ENCODE measurements at places on chromosomes 12 and 14. TPM values are rescaled to one million over a fixed set of nuclear protein-coding genes. Genes with fewer than 3 reads are reported as not detected.
A peak's percentile ranks its signal among the peaks of the same experiment; 100 is the strongest.

The CLEC2A gene
- polyA plus RNA-seq, result not detected

DNA sequence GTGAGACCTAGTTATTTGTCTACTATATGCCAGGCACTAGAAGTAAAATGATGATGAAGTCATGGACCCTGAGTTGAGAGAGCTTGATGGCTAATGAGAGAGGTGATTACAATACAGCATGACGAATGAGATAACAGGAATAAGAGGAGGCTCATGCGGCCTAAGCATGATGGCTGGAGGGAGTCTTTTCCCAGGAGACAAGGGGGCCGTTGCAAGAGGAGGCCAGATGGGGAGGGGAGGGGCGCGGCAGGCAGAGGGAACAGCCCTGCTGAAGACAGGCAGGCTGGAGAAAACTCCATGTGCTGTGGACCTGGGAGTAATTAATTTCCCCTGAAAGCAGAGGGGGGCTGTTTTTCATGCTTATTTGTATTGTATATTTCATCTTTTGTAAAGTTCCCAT is 144.7 kb upstream of the RFLNA start:
- H3K36me3 ChIP-seq, result no peaks in the 10 kb centered on the region
- H3K4me1 ChIP-seq, result no peaks in the 10 kb centered on the region
- H3K4me3 ChIP-seq, result no peak overlapping the region
- H3K27me3 ChIP-seq, result peaks cover 3% of the 10 kb centered on the region
- no peak for DNase-seq

The STXBP6 gene
- polyA plus RNA-seq, result not detected

DNA sequence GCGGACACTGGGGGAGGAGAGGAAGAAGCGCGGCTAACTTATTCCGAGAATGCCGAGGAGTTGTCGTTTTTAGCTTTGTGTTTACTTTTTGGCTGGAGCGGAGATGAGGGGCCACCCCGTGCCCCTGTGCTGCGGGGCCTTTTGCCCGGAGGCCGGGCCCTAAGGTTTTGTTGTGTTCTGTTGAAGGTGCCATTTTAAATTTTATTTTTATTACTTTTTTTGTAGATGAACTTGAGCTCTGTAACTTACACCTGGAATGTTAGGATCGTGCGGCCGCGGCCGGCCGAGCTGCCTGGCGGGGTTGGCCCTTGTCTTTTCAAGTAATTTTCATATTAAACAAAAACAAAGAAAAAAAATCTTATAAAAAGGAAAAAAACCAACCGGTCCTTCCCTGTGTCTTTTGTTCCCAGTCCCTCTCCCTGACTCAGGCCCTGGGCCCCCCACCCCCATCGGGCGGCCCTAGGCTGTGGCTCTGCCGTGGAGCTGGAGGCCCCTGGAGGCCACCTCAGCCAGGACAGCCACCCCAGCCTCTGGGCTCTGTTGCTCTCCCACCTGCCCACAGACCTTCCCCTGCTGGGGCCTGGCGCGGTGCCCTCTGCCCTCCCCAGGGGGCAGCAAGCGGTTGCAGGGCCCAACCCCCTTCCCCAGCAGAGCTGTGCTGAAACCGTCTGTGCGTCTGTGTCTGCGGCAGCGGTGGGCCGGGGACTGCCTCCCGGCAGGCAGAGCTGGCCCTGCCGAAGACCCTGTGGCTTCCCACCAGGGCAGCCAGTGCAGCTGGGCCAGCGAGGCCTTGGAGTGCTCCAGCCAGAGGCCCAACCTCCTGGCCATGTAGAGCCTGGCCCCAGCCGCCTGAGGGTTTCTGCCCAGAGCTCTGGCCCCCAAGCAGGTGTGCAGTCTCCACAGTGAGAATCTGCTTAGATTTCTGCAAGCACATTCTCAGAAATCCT is 4.0 kb upstream of the CRIP2 start:
- H3K4me1 ChIP-seq, result no peaks in the 10 kb centered on the region
- H3K27me3 ChIP-seq, result no peaks in the 10 kb centered on the region
- no peak for DNase-seq

DNA sequence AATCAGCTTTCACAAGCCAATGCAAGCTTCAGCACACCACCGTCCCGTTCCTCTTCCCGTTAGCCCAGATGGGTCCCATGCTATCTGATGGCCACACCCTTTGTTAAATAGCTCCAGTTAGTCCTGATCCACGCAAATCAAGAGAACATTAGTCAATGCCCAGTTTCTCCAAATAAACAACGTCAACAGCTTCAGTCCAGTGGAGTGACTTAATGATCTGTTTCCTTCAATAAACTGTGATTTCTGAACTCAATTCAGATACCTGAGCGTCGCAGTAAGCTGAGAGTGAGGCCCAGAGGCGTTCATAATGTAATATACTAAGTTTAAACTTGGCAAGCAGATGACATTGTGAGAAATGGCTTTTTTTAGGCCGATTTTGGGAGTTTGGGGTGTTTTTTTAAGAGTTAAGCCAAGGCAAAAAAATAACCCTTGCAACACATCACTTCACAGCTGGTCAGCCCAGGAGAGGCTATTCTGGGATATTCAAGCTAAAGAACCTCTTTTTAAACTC is 112.3 kb downstream of the ZFP36L1 start:
- H3K27me3 ChIP-seq, result no peaks in the 10 kb centered on the region
- no peak for DNase-seq
- no peaks in the 10 kb centered on the region for H3K36me3 ChIP-seq
- H3K4me1 ChIP-seq, result peaks cover 68% of the 10 kb centered on the region
- peak overlapping the region; percentile 98 for H3K27ac ChIP-seq

DNA sequence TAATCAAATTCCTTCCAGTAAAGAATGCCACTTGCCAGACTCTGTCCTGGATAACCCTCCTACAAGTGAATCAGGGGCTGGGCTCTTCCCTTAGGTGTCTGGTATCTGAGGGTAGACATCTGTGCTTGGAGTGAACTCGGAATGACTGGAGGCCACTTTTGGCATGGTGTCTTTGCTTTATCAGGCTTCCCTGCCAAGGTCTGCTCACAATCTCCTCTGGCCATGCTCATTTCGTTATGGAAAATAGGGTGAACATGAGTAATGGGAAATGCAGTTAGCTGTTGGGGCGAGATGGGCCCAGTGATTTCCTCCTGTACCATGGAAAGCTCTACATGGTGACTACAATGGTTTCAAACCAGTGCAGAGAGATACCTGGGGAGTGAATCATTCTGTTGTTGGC is 212.9 kb downstream of the NRXN3 start:
- no peak overlapping the region for H3K27ac ChIP-seq
- no peaks in the 10 kb centered on the region for H3K4me1 ChIP-seq
- H3K27me3 ChIP-seq, result peaks cover 3% of the 10 kb centered on the region

DNA sequence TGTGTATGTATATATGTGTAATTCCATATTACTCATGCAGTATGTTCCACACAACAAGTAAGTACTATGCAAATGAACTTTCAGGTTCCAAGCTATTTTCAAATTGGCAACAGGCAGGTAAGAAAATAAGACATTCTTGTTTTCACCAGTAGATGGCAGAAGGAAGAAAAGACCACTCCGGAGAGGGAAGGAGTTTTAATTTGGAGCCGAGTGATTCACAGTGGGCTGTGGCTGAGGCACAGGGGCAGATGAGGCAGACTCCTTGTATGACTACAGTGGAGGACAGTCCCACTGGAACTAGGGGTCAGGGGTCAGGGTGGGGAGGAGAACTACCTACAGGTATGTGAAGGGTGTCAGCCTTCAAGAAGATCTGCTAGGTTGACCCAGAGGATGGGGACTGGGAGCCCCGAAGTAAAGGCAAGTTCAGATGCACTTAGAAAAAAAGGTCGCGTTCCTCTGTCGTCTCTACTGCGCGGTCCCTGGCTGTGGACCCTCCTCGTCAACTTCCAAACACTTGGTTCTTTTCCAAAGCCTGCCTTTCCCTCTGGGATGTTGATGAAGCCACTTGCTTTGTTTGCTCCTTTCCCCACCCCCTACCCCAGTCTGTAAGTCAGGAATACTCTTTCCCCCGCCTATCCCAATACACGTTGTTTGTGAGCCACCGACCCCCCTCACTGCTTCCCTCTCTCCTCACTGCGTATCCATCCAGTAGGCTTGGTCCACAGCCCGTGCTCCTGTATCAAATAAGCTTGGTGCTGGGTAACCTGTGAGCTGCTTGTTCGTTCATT is 24.1 kb downstream of the DDX47 start:
- DNase-seq, result peak; percentile 16
- H3K36me3 ChIP-seq, result peaks cover 26% of the 10 kb centered on the region
- peaks cover 7% of the 10 kb centered on the region for H3K4me1 ChIP-seq
- H3K27ac ChIP-seq, result peak overlapping the region; percentile 90
- H3K27me3 ChIP-seq, result no peaks in the 10 kb centered on the region

GRCh38 chr14:71694591-71695530 is 237.4 kb upstream of the RGS6 start:
- H3K27ac ChIP-seq, result no peak overlapping the region
- peaks cover 14% of the 10 kb centered on the region for H3K4me1 ChIP-seq
- no peak for DNase-seq
- H3K4me3 ChIP-seq, result no peak overlapping the region
- no peaks in the 10 kb centered on the region for H3K27me3 ChIP-seq

The ASCL1 gene
- not detected for polyA plus RNA-seq

DNA sequence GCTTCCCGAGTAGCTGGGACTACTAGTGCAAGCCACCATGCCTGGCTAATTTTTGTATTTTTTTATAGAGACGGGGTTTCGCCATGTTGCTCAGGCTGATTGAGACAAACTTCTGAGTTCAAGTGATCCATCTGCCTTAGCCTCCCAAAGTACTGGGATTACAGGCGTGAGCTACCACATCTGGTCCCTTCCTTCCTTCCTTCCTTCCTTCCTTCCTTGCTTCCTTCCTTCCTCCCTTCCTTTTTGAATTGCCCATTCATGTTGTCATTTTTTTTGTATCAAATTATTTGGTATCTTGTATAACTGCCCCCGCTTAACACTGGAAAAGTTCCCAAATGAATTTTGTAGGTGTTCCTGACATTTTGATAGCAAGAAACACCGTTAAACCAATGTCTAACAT is 11.7 kb downstream of the RAD9B start:
- no peak overlapping the region for H3K27ac ChIP-seq
- peaks cover 2% of the 10 kb centered on the region for H3K27me3 ChIP-seq
- H3K36me3 ChIP-seq, result no peaks in the 10 kb centered on the region
- H3K4me3 ChIP-seq, result no peak overlapping the region
- no peak for DNase-seq

DNA sequence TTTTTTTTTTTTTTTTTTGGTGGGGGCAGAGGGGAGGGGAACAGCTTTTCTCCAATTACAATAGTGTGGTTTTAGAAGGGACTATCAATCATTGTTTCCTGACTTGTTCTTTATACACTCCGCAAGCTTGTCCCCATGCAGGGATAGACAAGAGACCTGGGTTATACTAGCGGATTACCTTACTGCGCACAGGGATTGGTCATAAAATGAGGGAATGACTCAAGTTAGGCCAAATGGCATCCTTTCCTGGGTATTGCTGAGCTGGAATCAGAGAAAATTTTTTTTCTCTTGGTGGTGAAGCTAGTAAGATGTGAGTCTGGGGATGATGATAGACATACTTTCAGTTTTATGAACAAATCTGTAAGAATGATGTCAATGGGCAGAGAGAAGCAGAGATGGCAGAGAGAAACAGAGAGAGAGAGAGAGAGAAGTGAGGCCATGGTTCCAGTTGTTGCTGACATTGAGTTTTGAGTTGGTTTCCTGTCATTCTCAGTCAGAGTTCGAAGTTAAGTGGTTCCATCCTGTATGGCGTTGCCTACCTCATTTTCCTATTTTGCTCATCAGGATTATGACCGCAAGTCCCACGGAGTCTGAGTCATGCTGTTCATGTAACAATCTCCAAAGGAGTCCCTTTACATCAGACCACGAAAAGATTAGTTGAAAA is 59.1 kb upstream of the OTOGL start:
- H3K36me3 ChIP-seq, result no peaks in the 10 kb centered on the region
- no peaks in the 10 kb centered on the region for H3K4me1 ChIP-seq
- peaks cover 5% of the 10 kb centered on the region for H3K27me3 ChIP-seq
- DNase-seq, result no peak
- no peak overlapping the region for H3K4me3 ChIP-seq

GRCh38 chr12:72011374-72011773 is 72.7 kb downstream of the TPH2 start:
- no peak overlapping the region for H3K4me3 ChIP-seq
- H3K27ac ChIP-seq, result no peak overlapping the region
- no peak for DNase-seq
- no peaks in the 10 kb centered on the region for H3K36me3 ChIP-seq
- no peaks in the 10 kb centered on the region for H3K4me1 ChIP-seq

- no peaks in the 10 kb centered on the region for H3K36me3 ChIP-seq
- no peaks in the 10 kb centered on the region for H3K4me1 ChIP-seq
- no peak overlapping the region for H3K27ac ChIP-seq
- H3K4me3 ChIP-seq, result no peak overlapping the region
- DNase-seq, result no peak
These were observed 13.7 kb upstream of the OR5AU1 start for GRCh38 chr14:21169573-21169972.

DNA sequence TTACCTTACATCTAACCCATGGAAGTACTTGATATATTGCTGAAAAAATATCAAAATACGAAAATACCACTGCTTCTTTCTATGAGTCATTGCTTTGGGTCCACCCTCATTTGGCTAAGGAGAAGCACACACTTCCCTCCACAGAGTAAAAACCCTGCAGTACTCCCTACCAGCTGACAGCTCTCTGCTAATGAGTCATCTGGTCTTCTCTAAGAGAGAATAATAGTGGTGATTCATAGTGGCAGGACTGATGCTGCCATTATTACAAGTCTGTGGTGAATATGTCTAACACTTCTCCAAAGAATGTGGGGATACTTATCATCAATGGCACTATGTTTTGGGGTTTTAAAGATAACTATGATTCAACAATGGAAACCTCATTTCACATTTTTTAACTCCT is 90.7 kb downstream of the PPFIA2 start:
- H3K4me1 ChIP-seq, result no peaks in the 10 kb centered on the region
- no peaks in the 10 kb centered on the region for H3K36me3 ChIP-seq
- H3K27ac ChIP-seq, result no peak overlapping the region
- H3K27me3 ChIP-seq, result peaks cover 4% of the 10 kb centered on the region

DNA sequence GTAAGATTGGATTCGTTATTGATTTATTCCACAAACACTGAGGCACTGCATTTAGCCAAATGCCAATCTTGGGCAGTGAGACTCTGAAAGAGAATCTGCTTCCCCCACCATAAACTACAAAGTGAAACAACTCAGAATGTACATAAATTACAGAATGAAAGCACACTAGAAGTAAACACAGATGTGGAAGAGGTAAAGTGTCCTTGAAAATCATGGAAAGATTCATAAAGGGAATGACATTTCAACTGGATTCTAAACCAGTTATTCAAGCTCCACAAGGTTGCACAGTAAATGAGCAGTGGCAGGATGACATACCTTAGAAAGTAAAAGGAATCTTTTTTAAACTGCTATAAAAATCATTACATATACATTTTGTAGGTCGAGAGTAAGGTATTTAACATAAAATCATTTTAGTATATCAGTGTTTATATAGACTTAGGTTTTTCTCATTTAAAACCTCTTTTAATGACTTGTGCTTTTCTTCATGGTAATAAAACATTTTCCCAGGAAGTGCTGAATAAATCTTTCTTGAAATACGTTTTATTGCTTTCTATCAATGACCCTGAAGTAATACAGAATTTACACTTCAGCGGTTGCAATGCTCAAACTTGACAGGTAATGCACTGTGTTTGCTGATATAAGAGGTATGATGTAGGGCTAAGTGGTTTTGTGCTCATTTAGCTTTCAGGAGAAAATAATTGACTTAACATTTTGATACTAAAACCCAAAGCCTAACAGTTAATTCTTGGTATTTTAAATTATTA is 270.6 kb downstream of the NAV3 start:
- H3K4me3 ChIP-seq, result no peak overlapping the region
- DNase-seq, result no peak
- H3K4me1 ChIP-seq, result no peaks in the 10 kb centered on the region
- H3K36me3 ChIP-seq, result no peaks in the 10 kb centered on the region

- no peaks in the 10 kb centered on the region for H3K27me3 ChIP-seq
- peak overlapping the region; percentile 82 for H3K27ac ChIP-seq
- DNase-seq, result no peak
These were observed 96.1 kb downstream of the DAD1 start for GRCh38 chr14:22492622-22493542.
